ENCODE measurements at places on chromosomes 12 and 14. TPM values are rescaled to one million over a fixed set of nuclear protein-coding genes. Genes with fewer than 3 reads are reported as not detected.

Gene AQP2
- not detected for total RNA-seq

Gene EPS8
- total RNA-seq: 1.3 TPM

Gene NOP9
- 40.9 TPM for total RNA-seq

- H3K27ac ChIP-seq: no peak overlapping the region
- no peaks in the 10 kb centered on the region for H3K27me3 ChIP-seq
- DNase-seq: no peak
- H3K36me3 ChIP-seq: no peaks in the 10 kb centered on the region
Measured at GRCh38 chr12:62744551-62744950, 190.4 kb downstream of the PPM1H start.

DNA sequence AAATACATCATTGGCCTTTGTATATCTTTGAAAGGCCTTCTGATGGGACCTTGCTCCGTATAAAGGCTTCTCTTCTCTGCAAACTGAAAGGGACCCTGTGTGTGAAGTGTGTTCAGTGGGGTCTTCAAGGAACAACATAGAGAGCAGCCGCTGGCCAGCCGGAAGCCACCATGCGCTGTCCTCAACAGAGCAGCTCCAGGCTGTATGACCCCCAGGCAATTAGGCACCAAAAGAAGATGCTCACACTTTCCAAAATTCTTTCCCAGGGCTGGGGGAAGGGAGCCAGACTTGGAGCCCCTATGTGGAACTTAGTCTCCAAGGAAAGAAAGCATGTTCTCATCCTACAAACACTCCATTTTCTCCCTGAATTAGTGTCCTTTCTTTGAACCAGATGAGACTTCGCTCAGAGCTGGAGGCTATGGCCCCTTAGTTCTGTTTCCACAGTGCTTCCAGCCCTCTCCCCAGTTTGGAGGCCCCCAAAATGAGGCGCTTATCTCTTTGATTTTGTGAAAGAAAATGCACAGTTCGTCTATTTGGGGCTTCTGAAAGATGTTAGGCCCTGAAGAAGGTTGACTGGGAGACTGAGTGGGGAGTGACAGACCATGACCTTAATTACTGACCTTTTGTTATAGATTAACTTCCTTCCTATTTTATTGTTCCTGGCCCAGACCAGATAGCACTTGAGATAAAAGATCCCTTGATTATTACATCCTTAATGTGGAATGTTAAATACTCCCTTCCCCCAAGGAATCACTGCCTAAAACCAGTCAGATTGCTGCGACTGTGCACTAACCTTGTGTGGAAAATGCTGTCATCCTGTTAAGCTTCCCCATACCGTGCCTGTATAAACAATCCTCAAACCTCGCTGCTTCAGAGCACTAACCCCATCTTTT is 128.3 kb upstream of the FGD4 start:
- no peaks in the 10 kb centered on the region for H3K36me3 ChIP-seq
- H3K27me3 ChIP-seq: no peaks in the 10 kb centered on the region
- H3K27ac ChIP-seq: no peak overlapping the region
- no peak overlapping the region for H3K4me3 ChIP-seq

- H3K4me3 ChIP-seq: peak overlapping the region; percentile 96
- peaks cover 16% of the 10 kb centered on the region for H3K36me3 ChIP-seq
- H3K4me1 ChIP-seq: peaks cover 35% of the 10 kb centered on the region
- no peaks in the 10 kb centered on the region for H3K27me3 ChIP-seq
Measured at GRCh38 chr14:49853158-49853477, 530 bp upstream of the NEMF start.

DNA sequence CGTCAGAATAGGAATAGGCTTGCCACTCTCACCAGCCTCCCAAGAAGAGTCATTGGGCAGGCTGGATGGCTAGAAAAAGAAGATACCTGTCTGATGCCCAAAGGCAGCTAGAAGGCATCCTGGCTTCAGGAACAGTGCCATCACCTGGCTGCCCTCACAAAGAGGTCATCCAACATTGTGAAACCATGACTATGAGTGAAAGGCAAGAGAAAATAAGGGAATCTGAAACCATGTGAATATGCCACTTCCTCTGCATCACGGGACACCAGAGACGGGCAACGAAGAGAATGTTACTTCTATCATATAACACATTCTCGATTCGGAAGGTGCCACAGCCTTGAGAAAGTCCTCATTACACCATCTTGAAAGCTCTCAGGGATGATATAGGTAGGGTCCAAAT is 182.0 kb downstream of the DAD1 start:
- DNase-seq: no peak
- no peaks in the 10 kb centered on the region for H3K27me3 ChIP-seq
- no peaks in the 10 kb centered on the region for H3K4me1 ChIP-seq
- no peak overlapping the region for H3K4me3 ChIP-seq

GRCh38 chr12:94046626-94047410 is 101.6 kb upstream of the PLXNC1 start:
- H3K27ac ChIP-seq: no peak overlapping the region
- H3K27me3 ChIP-seq: no peaks in the 10 kb centered on the region
- no peak overlapping the region for H3K4me3 ChIP-seq
- no peaks in the 10 kb centered on the region for H3K36me3 ChIP-seq

DNA sequence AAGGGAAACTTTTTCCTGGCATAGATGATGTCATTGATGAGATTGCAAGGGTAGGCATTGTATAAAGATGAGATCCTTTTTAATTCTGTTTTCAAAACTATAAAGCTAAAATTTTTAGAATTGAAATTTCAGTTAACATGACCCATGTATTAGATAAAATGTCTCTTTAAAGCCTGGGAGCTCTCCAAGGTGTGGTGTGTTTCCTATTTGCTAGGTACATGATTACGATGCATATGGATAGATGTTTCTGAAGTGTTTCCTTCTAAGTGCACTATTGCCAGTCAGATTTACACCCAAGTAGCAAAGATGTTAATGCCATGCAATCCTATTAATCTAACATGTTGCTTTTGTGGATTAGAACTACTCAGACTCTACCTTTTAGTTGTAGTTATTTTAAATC is 834.7 kb downstream of the DIO2 start:
- peaks cover 4% of the 10 kb centered on the region for H3K27me3 ChIP-seq
- H3K36me3 ChIP-seq: no peaks in the 10 kb centered on the region
- no peak for DNase-seq
- H3K27ac ChIP-seq: no peak overlapping the region
- H3K4me3 ChIP-seq: no peak overlapping the region

DNA sequence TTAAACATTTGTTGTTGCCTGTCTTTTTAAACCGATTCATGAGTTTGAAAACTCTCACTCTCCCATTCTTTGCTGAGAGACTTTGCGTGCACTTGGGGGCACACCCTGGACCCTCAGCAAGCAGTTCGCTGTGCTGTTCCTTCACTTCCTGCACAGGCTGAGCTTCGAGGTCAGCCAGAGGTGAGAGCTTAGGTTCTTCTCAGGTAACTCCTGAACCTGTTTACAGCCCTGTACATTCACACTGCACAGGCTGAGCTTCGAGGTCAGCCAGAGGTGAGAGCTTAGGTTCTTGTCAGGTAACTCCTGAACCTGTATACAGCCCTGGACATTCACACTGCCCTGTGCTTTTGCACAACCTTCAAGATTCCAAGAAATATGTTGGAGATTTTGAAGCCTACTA is 9.8 kb upstream of the CLECL1 start:
- no peak for DNase-seq
- no peaks in the 10 kb centered on the region for H3K27me3 ChIP-seq
- H3K36me3 ChIP-seq: peaks cover 16% of the 10 kb centered on the region
- H3K4me3 ChIP-seq: peak overlapping the region; percentile 67

DNA sequence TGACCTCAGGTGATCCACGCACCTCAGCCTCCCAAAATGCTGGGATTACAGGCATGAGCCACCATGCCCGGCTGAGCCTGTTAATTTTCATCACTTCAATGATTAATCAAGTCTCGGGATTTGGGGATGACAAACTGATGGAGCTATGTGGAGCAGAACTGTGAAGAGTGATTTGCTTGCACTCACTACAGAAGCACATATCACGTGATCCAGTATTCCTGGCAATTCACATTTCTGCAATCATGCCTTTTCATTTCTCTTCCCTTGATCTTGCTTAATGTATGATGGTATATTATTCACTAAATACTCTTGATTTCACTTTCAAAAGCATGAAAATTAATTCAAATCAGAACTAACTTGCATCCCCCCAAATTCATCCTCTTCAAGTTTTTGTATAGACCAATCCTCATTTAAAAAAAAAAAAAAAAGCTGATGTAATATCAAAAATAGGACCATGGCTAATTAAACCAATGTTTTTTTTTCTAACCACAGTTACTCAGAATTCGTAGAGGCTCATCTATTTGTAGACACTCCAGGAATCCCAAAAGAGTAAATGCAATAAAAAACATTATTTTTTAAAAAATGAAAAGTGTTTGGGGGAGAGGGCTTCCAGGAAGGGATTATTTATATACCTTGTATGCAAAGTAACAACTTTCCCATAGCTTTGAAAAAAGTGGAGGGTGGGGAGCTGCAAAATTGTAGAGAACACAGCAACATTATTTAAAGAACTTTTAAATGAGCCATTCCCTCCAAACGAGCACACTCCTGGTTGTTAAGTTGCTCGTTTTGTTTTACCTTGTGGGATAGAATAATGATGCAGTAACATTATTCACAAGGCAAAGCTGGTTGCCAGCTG is 7.0 kb upstream of the ATXN2 start:
- H3K27me3 ChIP-seq: no peaks in the 10 kb centered on the region
- no peak overlapping the region for H3K27ac ChIP-seq
- H3K4me1 ChIP-seq: no peaks in the 10 kb centered on the region
- no peak overlapping the region for H3K4me3 ChIP-seq
- H3K36me3 ChIP-seq: no peaks in the 10 kb centered on the region

GRCh38 chr14:45658226-45658916 is 405.4 kb upstream of the MIS18BP1 start:
- H3K36me3 ChIP-seq: no peaks in the 10 kb centered on the region
- no peaks in the 10 kb centered on the region for H3K27me3 ChIP-seq
- no peak overlapping the region for H3K27ac ChIP-seq
- DNase-seq: no peak
- no peak overlapping the region for H3K4me3 ChIP-seq

- no peaks in the 10 kb centered on the region for H3K27me3 ChIP-seq
- DNase-seq: no peak
- H3K4me1 ChIP-seq: no peaks in the 10 kb centered on the region
- no peak overlapping the region for H3K27ac ChIP-seq
- H3K4me3 ChIP-seq: no peak overlapping the region
Measured at GRCh38 chr12:130508847-130509246, 171.2 kb downstream of the PIWIL1 start.

- no peak overlapping the region for H3K27ac ChIP-seq
- DNase-seq: no peak
- H3K36me3 ChIP-seq: no peaks in the 10 kb centered on the region
- H3K27me3 ChIP-seq: peaks cover 11% of the 10 kb centered on the region
- no peak overlapping the region for H3K4me3 ChIP-seq
Measured at GRCh38 chr12:26845984-26846383, 13.0 kb upstream of the ITPR2 start.

DNA sequence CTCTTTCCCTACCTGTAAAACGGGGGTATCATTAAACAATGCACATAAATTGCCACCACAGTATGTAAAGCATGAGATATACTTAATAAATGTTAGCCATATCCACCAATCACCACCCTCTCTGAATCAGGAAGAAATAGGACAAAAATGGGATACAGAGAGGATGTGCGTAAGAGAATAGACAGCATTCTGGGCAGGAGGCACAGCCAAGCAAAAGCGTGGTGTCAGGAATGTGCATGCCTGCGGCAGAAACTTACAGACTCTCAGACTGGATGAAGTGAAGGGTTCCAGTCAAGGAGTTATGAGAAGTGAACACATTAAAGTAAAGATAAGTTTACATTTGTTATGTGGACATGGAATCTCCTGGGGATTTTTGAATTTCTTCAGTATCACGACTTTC is 121.7 kb upstream of the MDM1 start:
- no peak overlapping the region for H3K27ac ChIP-seq
- H3K36me3 ChIP-seq: peaks cover 12% of the 10 kb centered on the region
- H3K27me3 ChIP-seq: no peaks in the 10 kb centered on the region
- DNase-seq: no peak
- H3K4me3 ChIP-seq: no peak overlapping the region

DNA sequence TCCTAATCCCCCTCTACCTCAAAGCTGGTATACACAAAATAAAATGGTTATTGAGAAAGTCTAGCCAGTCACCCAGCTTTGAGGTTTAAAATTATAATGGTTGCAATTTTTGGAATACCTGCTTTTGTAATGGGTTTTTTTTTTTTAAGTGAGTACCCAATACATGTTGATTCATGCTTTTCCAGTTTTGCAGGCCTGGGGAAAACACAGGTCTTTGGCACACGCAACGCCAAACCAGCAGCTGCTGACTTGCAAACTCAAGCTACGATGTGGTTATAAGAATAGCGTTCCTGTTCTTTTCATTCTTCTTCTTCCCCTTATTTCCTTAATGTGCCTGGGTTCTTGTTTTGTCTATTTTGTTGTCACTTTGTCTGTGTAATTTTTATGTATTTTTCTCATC is 233.0 kb downstream of the EGLN3 start:
- H3K4me1 ChIP-seq: no peaks in the 10 kb centered on the region
- H3K36me3 ChIP-seq: peaks cover 2% of the 10 kb centered on the region
- DNase-seq: no peak
- H3K4me3 ChIP-seq: no peak overlapping the region

DNA sequence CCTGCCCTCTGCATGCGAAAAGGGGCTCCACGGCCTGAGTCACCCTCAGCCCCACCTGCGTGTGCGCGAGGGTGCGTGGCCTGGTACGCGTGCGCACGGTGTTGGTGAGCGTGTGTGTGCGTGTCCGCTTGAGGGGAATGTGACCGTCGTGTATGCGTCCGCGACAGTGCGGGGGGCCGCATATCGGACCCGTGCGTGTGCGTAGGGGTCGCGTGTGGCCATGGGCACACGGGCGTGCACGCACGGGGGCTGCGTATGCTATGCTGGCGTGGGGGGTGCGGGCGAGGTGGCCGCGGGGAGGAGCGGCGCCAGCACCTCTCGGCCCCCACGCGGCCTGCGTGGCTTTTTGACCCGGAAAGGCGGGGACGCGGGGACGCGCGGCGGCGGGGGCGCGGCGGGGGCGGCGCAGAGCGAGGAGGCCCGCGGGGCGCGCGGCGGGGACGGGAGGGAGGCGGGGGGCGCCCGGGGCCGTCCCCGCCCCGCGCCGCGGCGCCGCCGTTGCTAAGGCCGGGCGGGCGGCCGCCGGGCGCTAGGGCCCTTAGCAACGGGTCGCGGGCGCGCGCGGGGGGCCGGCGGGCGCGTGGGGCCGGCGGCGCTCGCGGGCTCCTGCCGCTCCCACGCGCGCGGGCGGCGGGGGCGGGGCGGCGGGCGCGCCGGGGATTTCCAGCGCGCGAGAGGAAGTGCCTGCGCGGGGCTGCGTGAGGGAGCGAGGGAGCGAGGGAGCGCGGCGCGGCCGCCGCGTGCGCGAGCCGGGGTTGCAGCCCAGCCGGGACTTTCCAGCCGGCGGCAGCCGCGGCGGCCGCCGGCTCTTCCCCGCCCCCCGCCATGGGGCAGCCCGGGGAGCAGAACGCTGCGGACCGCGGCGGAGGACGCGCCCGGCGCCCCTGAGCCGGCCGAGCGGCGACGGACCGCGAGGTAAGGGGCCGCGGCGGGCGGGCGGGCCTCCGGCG is at the start of gene TRAF3:
TSS of gene TRAF3 (plus strand) at position 689 of the 950 bp plus-strand sequence. CDS start 92,753 bp downstream, outside the sequence.
- H3K27ac ChIP-seq: peak within 1 kb of the TSS; percentile 92
- H3K4me3 ChIP-seq: peak within 1 kb of the TSS; percentile 88
- H3K27me3 ChIP-seq: no peaks in the 10 kb centered on the region
- peak; percentile 88 for DNase-seq
- peaks cover 45% of the 10 kb centered on the region for H3K4me1 ChIP-seq
- H3K36me3 ChIP-seq: peaks cover 29% of the 10 kb centered on the region

Data from activated naive CD8-positive, alpha-beta T cell treated with anti-CD3 and anti-CD28 coated beads for 36 hours (primary cell).